Fibroblast of skin of left quadriceps (primary cell): ENCODE measurements at places on chromosomes 12 and 14.

DNA sequence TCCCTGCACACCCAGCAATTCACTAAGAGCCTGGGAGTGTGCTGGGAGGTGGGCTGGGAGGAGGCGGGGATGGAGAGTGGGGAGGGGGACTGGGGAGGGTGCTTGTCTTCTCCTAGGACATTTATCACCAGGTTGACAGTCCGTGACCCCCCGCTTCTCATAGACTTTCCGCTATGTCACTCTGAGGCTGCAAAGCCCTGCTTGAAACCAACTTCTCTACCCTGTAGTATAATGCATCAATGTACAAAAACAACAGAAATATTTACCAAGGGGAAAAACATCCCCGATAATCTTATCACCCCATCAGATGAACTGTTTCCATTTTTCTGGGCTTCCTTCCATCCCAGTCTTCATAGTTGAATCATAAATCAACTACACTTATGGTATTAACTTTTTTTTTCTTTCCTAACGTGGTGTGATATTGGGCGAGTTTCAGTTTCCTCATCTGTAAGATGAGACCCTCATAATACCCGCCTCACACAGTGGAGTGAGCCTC lies 28.6 kb upstream of the BATF start:
- DNase-seq: no peak

DNA sequence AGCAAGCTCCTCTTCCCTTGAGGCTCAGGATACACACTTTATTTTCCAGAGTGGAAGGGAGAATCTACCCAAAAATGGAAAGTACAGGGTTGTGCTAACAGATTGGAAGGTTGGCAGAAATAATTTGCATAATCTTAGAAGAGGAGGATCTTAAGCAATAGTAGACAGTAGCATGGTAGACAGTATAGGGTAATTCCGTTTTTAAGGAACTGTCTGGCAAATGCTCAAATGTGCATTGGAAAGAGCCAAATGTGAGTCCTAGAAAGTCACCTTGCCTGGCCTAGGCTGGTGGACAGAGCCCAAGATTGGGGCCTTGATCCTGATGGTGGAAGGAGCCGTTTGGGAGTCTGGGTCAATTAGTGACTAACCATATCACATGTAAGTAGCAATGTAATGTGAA lies 13.1 kb upstream of the CARMIL3 start:
- no peak for DNase-seq

DNA sequence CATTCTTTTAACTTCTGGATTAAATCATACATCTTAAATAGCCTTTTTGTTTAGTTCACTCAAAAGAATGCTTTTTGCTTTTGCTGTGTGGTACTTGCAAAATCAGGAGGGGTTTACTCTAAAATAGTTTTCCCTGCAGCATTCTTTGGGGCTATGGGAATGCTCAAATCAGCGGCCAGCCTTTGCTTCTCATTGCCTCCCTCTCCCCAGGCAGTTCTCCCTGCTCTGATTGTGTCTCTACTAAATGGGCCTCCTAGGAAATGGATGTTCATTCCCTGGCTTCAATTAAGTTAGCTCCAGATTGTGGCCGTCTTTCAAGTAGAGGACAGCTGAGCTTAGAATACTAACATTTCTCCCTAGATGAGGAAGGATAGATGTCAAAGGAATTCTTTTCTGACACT lies 4.4 kb downstream of the TULP3 start:
- no peak for DNase-seq

DNA sequence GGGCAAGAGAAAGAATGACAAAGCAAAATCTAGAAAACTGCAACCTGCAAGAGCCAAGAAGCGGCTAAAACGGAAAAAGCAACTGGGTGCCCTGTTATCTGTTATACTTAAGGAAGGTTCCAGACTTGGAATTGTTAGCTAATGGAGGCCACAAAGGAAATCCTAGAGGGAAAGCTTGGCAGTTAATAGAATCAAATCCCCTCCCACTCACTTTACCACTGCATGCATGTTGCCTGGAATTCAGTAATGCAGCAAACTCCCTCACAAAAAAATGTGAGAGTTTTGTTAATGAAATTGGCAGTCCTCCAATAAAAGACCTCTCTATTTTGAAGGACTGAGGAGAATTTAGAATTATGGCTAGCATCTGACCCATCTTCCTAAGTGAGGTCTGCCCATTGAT lies 164.2 kb upstream of the SOX5 start:
- DNase-seq: no peak

DNA sequence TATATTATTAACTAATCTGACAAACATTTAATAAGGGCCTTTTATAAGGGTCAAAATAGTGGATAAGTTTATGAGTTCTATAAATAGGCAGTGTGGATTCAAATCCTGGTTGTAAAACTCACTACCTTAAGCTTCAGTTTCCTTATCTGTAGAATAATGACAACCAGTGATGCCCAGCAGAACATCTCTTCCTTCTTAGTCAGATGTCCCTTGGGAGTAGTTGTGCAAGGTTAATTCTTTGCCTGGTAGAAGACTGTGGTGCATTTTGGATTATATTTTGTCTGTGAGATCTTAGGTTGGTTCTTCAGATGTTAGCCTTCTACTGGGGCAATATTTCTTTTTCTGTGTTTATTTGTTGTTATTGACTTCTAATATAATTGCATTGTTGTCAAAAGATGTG lies 59.5 kb downstream of the ARID2 start:
- DNase-seq: peak; percentile 53
